Brain microvascular endothelial cell (primary cell): ENCODE measurements at places on chromosomes 12 and 14.

DNA sequence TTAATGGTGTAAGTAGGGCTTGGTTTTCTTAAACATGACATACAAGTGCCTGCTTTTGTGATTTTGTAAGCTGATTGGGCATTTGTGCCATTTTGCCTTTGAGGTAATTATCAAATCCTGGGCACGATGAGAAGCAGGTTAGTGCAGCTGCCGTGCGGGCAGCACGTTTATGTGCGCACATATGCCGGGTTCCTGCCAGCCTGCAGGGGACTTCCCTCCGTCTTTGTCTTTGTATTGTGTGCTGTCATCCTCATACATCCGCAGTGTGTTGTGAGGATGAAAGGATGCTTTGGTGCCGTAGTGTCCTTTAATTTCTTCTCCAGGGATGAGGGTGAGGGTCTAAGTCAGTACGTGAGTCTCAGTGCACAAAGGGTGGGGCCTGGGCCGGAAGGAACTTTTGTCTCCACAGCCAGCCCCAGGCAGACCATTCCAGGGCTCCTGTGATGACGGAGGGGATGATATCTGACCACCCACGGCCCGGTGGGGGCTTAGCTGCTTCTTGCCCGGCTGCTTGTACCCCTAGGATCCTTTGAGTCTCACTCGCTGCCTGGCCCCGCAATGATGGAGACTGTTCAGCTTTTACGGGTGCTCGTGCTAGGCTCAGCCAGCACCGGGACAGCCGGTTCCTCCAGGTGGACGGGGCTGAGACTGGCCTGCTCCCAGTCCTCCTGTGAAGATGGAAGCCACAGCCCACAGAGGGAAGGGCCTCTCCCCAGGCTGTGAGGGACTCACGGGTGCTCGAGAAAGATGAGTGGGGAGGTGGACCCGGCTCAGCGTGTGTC, 54.6 kb downstream of the ADGRD1 start:
- no peak for DNase-seq

GRCh38 chr14:94031883-94032279, 5.7 kb downstream of the OTUB2 start:
- DNase-seq: no peak

- no peak for DNase-seq
Observed at GRCh38 chr12:76237086-76237701, 111.0 kb downstream of the BBS10 start.

DNA sequence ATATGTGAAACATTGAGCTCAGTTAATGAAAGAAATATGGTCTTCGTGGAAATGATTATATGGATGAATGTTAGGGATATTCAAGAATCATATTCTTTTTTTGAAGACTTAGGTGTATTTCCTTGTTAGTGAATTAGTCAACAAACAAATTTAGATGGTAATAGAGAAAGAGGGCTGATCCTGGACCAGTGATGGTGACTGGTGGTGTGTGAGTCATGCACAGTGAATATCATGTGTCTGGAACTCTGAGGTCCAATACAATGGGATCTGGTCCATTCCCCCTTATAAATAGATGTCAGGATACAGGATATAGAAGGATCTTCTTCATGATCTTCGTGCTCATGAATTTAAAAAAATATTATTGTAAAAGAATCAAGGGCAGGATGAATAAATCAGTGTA, 64.4 kb upstream of the RTL1 start:
- no peak for DNase-seq

- no peak for DNase-seq
Observed at GRCh38 chr12:53869500-53869899, 69.1 kb upstream of the HOXC13 start.

- no peak for DNase-seq
Observed at GRCh38 chr12:57514720-57515407, 5.5 kb downstream of the DDIT3 start.

GRCh38 chr14:96197969-96198368, 6.7 kb upstream of the BDKRB2 start:
- no peak for DNase-seq
